ENCODE measurements at places on chromosomes 7 and 10.
A peak's percentile ranks its signal among the peaks of the same experiment; 100 is the strongest.

GRCh38 chr10:12448729-12449391 is 99.5 kb downstream of the CAMK1D start:
- DNase-seq: peak; percentile 48

DNA sequence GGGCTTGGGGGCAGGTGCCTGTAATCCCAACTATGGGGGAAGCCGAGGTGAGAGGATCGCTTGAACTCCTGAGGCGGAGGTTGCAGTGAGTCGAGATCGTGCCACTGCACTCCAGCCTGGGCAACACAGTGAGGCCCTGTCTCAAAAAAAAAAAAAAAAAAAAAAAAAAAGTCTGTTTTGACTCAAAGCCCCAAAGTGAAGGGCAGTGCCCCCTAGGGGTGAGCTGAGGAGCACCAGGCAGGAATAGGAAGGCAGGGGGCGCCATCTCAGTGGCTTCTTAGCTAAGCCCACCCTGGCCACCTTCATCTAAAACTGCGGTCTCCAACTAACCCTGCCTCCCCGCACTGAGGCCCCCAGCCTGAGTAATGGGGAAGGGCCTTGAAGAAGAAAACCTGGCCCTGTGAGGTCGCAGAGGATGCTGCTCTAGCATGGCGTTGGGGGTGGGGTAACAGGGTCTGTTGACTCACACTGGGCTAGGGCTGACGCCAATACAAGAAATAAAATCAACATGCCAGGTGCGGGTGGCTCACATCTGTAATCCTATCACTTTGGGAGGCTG is 9.8 kb downstream of the PODXL start:
- DNase-seq: peak; percentile 17

GRCh38 chr7:134454277-134454676 is 4.6 kb downstream of the AKR1B1 start:
- no peak for DNase-seq

- no peak for DNase-seq
Observed at GRCh38 chr10:132714096-132714985, 71.6 kb downstream of the NKX6-2 start.

DNA sequence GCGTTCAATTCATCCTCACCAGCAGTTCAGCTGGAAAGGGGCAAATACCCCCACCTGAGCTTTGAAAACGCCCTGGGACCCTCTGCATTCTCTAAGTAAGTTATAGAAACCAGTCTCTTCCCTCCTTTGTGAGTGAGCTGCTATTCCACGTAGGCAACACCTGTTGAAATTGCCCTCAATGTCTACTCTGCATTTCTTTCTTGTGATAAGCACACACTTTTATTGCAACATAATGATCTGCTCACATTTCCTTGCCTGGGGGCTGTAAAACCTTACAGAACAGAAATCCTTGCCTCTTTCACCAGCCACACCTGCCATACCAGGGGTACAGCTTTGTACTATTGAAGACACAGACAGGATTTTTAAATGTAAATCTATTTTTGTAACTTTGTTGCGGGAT is 155.8 kb upstream of the LANCL2 start:
- DNase-seq: no peak

DNA sequence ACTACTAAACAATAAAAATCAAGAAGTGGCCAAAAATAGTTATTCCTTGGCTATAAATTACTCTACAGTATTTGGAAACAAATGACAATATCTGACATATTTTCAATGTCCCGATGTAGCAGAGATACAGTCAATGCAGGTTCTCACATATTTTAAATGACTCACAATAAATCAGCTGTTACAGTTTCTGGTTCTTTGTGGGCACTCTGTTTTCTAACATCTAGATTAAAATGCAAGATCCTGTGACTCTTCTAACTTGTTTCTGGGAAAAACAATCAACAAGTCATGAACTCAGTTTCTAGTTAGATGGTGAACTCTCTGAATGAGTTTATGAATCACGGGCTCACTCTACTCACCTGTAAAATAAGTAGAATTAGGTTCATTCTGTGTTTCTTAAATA is 849.6 kb upstream of the MBL2 start:
- DNase-seq: no peak

DNA sequence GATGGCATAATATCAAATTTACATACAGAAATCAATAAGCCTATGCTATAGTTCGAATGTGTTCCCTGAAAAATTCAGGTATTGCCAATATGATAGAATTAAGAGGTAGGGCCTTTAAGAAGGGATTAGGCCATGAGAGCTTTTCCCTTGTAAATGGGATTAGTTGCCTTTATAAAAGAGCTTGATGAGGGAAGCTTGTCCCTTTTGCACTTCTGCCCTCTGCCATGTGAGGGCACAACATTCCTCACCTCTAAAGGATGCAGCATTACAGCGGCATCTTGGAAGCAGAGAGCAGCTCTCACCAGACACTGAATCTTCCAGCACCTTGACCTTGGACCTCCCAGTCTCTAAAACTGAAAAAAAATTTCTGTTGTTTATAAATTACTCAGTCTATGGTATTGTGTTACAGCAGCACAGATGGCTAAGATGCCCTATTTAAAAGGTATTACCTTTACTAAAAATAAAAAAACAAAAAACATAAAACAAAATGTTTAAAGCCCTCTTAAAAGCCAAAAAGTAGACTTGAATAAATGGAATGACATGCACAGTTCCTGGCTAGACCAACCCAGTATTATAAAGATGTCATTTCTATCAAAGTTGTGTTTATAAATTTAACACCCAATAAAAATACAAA is 909.6 kb downstream of the REEP3 start:
- DNase-seq: no peak

GRCh38 chr7:15915686-15916293 is 229.3 kb upstream of the MEOX2 start:
- DNase-seq: no peak

DNA sequence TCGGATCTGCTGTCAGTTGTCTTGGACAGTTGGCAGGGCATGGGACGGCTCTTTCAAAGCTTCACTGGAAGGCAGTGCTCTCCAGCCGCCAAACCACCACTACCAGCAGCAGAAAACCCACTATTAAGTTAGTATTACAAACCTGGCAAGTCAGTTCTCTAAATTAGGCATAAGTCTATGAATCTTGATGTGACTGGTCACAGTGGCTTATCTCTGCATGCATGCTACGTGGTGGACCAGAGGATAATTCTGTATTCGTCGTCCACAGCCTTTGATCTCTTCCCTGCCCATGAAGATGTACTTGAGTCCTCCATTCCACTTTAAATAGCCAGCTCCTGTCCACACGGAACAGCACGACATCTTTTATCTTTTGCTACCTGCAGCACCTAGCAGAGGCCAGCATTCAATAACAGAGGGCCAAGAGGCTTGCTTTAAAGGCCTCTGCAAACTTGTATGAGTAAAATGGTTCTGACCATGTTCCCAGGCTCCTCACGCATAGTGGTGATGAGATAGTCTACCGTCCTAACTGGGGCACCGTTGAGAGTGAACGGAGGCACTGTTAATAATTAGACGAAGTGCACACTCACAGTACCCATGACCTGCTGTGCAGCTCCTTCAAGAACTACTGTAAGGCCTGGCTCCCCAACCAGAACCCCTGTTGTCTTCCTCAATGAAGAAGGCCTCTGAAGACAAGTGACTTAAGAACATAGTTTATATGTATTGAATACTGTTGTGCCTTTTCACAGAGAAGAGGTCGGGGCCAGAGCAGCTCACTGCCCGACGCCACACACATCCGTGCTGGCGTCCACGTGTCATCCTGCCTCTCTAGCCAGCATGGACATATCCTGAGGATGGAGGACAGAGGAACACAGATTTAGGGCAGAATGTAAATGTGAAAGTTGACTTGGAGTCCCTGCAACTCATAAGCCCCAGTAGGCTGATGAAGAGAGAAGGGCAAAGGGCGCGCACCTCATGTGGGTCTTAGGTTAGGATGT is 1.0 kb downstream of the GPR146 start:
- DNase-seq: no peak

GRCh38 chr7:2771274-2771731 is 72.8 kb downstream of the GNA12 start:
- DNase-seq: no peak

DNA sequence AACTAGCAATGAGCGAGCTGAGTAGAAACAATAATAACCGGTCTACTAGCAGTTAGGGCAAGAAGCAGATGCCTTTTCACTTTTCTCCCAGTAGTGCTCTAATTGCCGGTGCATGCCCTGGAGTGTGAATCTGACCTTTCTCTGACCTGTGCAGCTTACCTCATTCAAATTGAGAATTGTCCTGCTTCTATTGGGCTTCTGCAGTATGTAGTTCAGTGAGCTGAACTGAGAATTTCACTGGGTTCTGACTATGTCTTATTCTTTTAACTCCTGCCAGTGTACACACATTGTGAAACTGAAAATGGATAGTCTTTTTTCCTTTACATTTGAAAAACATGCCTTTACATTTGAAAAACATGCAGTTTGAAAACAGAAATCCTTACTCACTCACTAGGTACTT is 157.9 kb upstream of the GRM3 start:
- DNase-seq: no peak

GRCh38 chr10:92813979-92814378 is 34.3 kb upstream of the EXOC6 start:
- DNase-seq: no peak

DNA sequence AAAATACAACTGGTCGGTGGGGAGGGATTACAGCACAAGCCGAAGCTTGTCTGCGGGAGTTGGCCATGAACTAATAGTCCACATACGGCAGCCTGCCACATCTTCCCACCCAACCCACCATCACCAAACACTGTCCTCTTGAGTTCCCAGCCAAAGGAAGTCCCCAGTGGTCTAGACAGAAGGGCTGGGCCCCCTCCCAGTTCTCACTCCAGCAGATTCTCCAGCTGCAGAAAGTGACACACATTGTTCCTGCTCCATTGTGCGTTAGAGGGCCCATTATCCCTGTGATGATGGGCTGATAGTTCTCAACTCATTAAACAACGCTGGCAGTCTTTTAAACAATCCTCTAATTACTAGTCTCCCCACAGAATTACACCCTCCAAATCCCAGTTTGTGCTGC is 148.0 kb downstream of the FGFR2 start:
- DNase-seq: no peak

DNA sequence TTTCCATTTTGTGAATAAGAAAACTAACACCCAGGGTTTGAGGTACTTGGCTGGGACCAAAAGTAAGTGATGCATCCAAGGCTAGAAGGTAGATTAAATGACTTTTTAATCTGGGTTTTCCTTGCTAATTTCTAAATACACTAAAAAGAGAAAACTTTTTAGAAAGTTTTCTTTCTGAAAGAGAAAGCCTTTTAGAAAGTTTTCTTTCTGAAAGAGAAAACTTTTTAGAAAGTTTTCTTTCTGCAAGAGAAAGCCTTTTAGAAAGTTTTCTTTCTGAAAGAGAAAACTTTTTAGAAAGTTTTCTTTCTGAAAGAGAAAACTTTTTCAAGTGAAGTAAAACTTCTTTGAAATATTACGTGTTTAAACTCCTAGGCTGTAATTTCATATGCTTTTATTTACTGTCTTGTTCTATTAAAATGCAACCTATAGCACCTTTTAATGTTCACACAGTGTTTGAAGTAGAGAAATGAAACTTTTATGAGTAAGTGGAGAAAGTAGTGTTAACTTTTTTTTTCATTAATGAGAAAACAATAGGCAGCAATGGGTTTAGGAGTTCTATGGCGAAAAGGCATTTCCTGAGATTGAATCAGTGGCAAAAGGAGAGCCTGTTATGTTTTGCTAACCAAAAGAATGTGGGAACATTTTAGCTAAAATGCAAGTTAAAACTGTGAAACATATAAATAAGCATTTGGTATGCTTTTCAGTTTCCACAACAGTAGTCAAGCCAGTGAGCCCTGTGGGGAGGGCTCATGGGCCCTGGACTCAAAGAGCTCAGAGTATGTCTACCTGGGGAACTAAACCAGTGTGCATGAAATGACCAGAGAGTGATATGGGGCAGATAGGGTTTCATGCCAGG is 103.7 kb downstream of the RBM20 start:
- no peak for DNase-seq

- DNase-seq: no peak
Observed at GRCh38 chr7:126529254-126529653, 723.5 kb downstream of the GRM8 start.

DNA sequence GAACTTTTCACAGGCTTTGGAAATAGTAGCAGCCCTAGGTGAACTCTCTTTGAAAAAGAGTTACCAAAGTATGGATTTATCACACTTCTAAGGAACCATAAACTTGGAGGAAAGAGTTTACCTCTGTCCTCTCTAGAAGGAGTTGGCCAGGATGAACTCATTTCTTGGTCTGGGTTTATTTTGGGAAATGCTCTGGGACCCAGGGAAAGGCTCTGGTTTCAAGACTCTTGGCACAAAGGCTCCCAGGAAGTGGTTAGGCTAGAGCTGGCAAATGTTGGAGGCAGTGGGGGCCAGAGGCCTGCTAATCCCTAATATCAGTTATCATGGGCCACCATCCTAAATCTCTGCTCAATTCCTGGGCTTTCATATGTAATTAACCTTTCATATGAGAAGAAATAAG is 36.3 kb upstream of the CDK6 start:
- no peak for DNase-seq

- no peak for DNase-seq
Observed at GRCh38 chr7:33494474-33494873, 365.1 kb downstream of the BBS9 start.

DNA sequence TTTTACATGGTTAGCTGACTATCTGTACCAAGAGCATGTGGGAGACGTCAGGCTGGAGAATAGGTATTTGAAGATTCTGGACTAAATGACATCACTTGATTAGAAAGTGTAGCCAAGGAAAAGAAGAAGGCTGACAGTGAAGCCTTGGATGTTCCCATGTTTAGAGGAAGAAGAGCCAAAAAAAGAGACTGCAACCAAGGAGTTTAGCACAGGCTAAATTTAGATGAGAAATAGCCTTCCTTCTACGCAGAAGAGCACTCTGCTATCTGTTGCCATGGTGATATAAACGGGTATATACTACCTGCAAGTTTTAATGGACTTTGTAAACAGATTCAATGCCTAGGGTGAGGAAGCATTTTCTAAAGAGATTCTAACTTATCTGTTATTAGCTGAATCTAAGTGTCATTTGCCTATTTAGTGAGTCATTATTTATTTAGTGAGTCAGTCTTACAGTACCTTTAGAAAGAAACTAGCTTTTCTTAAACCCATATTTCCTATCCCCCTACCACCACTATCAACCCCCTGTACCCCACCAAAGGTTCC is 69.8 kb downstream of the CDK6 start:
- DNase-seq: no peak

DNA sequence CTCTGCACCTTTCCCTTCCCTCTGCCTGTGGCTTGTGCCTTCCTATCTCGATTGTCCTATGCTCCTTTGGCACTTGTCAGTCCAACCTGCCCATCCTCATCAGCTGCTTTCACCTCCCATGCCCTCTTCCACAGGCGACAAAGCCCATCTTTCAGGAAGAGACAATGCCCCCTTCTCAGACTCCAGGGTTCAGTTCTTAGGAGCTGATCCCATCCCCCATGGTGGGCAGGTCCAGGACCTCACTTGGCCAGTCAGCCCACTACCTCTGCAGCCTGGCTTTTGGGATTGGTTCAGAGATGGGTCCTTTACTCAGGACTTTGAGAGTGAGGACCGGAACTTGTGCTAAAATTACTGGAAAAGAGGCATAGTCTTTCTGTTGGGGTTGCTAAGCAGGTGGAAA is 74.0 kb upstream of the NANOS1 start:
- no peak for DNase-seq

- no peak for DNase-seq
Observed at GRCh38 chr10:83582407-83583095, 556.8 kb upstream of the GHITM start.

GRCh38 chr10:31004611-31005193 is 27.0 kb downstream of the ZNF438 start:
- DNase-seq: no peak

- no peak for DNase-seq
Observed at GRCh38 chr10:94103192-94103591, 109.5 kb downstream of the PLCE1 start.

- peak; percentile 12 for DNase-seq
Observed at GRCh38 chr10:33334153-33334804, at the start of gene NRP1. Gene NRP1, minus strand, starts transcription at chr10:33334667. Its CDS starts 285 bp downstream, at chr10:33334382.
